ENCODE measurements at places on chromosomes 13 and 19. TPM values are rescaled to one million over a fixed set of nuclear protein-coding genes. Genes with fewer than 3 reads are reported as not detected.

The ARL11 gene
- 0.30 TPM for total RNA-seq

The FLT1 gene
- 18.8 TPM for total RNA-seq

The TRIM13 gene
- 15.3 TPM for total RNA-seq

The PRODH2 gene
- not detected for total RNA-seq

The CHST8 gene
- not detected for total RNA-seq
